ENCODE measurements at places on chromosomes 11 and 22. TPM values are rescaled to one million over a fixed set of nuclear protein-coding genes. Genes with fewer than 3 reads are reported as not detected.
A peak's percentile ranks its signal among the peaks of the same experiment; 100 is the strongest.

Gene RABL2B
- 21.5 TPM for total RNA-seq

DNA sequence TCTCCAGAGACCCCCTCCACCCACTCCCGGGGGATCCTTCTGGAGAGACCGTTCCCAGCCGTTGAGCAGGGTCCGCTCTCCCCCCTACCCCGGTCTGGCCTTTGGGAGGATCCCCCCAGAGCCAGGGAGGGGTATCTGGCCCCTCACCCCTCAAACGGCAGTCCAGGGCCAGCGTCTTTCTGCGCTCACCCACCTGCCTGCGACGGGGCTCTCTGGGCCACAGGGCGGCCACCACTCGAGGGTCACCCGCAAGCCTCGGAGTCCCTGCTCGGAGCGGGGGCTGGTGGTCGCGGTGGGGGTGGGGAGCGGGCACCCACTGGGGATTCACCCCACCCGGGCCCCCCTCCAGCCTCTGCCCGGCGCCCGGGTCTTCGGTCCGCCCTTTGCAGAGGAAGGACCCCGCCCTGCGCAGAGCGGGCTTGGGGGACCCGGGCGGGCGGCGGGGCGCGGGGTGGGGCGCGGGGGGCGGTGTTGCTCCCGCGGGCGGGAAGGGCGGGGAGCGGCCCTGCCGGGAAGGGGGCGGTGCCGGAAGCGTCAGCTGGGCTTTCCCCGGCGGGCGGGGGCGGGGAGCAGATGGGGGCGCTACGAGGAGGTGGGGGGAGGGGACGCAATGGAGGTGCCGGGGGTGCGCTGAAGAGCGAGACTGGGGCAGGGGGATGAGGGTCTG, 16.6 kb downstream of the CRELD2 start:
- ATAC-seq: peak; percentile 17

- no peak for ATAC-seq
Measured at GRCh38 chr11:2482204-2482603, 37.4 kb downstream of the KCNQ1 start.

DNA sequence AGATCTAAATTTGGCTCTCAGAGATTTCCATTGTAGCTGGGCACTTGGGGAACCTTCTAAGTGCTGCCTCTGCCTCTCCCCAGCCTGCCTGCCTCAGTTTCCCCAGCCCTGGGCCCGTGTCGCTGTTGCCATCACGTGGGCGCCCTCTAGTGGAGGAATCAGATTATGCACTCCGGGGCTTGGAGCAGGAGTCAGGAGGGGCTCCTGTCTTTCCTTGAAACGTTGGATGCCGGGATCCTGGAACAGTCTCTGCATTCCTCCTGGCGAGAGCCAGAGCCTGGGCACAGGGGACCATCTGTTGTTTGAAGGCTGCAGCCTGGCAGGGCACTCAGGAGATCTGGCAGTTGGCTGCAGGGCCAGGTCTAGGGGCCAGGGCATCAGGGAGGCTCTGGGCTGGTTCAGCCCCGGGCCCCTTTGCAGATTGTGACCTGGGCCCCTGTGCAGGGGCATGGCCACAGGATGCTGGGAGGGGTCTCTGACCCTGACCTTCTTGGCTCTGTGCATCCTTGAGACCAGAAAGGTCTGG, 71.6 kb downstream of the LRP5 start:
- peak; percentile 71 for ATAC-seq

Gene NAALADL1
- total RNA-seq: 2.4 TPM

GRCh38 chr11:112693781-112694180, 267.4 kb upstream of the NCAM1 start:
- no peak for ATAC-seq

Gene FREY1
- total RNA-seq: 2.2 TPM

DNA sequence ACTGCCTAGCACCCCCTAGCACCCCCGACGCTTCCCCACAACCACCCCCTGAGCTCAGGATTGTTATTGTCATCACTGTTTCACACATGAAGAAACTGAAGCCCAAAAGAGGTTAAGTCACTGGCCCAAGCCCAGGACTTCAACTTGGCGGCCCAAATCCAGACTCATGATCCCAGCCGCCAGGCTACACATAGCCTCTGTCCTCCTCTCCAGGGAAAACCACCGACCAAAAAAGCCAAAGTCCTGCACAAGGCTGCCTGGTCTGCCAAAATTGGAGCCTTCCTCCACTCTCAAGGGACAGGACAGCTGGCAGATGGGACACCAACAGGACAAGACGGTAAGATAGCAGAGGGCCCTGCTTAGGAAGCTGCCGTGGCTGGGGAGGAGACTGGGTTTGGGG, 10.8 kb downstream of the L3MBTL2 start:
- no peak for ATAC-seq

DNA sequence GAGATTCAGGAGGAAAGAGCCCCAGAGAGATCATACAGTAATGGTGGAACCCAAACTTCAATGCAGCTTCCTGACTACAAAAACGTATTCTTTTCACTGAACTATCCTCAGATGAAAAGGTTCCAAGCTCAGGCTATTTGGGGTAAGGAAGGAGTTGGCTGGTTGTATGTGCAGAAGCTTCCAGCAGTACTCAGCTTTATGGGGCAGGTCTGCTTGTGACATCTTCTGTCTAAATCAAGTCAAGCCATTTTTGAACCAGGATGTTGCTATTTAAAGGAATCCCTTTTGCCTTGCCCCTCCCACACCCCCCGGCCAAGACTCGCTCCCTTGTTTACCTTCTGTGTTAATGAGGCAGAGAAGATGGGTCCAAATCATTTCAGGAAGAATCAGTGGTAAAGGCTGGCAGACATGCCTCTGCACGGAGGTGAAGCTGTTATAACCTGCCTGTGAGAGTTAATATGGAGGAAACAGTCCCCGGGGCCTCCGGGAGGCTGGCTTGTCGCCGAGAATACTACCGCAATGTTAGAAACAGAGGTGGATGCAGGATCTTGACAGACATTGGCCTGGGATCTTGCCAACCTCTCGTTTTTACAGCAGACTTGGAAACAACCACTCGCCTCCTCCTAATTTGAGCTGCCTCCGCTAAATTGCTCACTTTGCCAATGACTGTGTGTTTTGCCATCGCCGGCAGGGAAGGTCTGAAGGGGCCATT, 45.4 kb downstream of the TIMP3 start:
- ATAC-seq: no peak

DNA sequence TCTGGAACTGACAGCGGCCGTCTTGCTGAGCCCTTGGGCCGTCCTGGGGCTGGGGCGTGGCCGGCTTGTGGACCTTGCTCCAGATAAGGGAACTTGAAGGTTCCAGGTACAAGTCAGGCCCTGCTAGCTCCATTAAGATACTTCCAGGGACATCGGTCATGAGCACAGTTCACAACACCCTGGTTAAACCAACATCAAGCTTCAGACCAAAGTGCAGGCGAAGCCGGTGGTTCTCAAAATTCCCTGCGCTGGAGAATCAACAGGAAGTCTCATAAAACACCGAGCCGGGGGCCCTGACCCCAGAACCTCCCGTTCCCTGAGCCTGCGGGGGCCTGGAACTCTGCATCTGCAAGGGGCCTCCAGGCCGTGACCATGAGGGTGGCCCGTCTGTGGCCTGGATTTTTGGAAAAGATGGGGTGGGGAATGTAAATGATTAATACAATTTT, 1043.8 kb downstream of the BRD1 start:
- no peak for ATAC-seq

Gene SEPTIN3
- 129 TPM for total RNA-seq

GRCh38 chr11:33802194-33802950, 28.1 kb upstream of the FBXO3 start:
- ATAC-seq: peak; percentile 97

Gene TPBGL
- total RNA-seq: 0.38 TPM

Gene SHANK2
- total RNA-seq: 12.5 TPM

GRCh38 chr11:13966486-13966885, 4.0 kb downstream of the SPON1 start:
- no peak for ATAC-seq

Gene GLB1L2
- 5.6 TPM for total RNA-seq

GRCh38 chr11:8807544-8808225, 103.3 kb upstream of the AKIP1 start:
- no peak for ATAC-seq

Gene NLRP14
- 0.33 TPM for total RNA-seq

GRCh38 chr11:122100037-122100755, 15.8 kb downstream of the BLID start:
- ATAC-seq: peak; percentile 20
